Cerebellum (tissue), 4 donors: ENCODE measurements at places on chromosomes 2 and 18.

- no peak for DNase-seq
Measured at GRCh38 chr18:47680488-47680887, 250.0 kb downstream of the SMAD2 start.

- DNase-seq, result no peak
Measured at GRCh38 chr2:215755641-215756345, 257.6 kb downstream of the MREG start.

DNA sequence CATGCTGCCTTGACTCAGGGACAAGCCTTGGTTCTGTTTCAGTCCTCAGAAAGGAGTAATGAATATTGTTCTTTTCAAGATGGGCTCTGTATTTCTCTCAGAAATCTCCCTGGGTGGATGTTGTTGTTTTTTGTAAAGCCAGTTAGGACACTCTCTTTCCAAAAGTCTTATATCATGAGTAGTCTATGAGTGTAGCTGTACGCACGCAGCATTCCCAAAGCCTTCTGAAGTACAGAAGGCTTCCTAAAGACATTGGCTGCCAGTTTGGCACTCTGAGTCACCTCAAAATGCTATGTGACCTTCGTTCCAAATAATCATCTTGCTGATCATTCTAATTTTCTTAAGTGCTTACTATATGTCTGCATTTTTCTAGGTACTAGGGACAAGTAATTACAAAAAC, 16.7 kb upstream of the GTF2A1L start:
- no peak for DNase-seq

DNA sequence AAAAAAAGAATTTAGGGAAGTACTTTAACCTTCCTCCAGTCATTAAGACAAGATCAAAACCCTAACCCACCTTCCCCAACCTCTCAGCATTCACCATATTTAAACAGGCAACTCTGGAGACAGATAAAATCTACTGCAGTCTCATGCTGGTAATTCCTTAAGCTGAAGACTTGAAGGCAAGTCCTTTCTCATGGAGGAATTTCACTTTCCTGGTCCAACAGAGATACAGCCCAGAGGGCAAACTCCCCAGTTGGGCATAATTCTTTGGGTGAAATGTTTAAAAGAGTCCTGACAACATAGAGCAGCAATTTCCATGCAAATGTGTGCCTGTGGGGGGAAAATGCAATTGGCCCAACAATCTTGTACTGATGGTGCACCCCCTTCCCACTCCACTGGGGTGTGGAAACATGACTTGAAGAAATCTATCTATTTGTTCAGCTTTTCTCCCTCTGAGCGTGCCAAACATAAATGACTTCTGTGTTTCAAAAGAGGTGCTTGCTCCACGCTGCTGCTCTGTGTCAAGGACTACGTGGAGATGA, 131.8 kb upstream of the HNRNPA3 start:
- DNase-seq, result no peak

- DNase-seq, result no peak
Measured at GRCh38 chr2:674321-674985, 2.8 kb downstream of the TMEM18 start.

DNA sequence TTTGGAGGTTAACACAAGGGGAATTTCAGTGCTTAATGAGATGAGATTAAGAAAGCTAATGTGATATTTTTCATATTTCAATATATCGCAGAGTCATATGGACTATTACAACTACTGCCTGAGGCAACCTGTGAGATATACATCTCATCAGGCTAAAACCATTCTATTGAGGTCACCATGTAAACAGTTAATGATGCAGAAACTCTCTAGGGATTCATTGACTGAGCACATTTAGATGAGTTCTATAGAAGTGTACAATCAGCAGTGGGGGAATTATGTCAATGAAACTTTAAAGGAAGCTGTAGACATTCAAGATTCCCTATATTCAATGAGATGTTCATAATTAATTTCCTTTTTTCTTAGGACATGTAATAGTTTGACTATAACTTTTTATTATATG, 687.4 kb upstream of the SYT4 start:
- DNase-seq, result no peak

GRCh38 chr2:7665880-7666279, 748.7 kb downstream of the RNF144A start:
- DNase-seq, result no peak

DNA sequence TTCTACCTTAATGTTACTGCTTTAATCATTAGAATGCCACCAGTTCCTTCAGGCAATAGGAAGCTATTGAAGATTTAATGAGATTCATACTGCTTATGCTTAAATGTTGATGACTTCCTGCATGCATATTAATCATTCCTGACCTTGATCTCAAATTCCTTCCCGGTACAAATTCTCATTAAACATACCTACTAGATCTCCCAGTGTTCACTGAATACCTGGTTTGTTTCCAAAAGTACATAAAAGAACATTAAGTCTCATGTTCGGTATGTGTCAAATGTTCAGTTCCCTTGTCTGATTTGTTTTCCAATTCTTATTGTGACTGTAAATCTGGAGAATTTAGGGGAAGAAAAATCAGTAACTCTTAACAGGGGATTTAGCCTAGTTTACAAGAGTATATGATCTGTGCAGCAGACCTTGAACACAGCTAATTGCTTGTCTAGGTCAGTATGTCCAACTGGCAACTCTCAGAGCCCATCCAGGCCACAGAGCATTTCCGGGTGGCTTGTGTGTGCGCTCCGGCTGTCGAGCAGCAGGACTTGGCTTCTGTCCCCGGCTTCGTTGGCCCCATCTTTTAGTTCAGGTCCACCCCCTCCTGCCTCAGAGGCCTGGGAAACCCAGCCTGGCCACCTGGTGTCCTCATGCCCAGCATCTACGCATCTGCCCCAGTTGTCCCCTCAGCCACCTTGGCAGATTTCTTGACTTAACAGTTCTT, 13.1 kb downstream of the METAP1D start:
- DNase-seq, result peak; percentile 70

DNA sequence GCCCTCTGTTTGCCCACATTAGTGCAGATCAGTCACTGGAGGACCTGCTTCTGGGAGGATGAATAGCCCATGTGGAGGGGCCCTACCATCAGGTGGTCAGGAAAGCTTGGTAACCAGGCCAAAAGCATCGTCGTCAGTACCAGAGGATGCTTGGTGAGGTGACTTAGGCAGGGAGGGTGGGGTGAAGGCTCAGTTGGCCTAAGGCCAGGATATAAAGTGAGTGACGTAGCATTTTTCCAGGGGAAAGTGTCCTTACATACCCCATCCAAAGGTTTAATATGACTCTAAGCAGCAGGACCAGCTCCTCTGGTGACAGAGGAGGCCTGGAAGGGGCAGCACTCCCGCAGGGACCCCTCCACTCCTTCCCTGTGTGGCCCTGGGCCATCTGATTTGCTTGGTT, 27.7 kb upstream of the DNMT3A start:
- DNase-seq, result no peak

- DNase-seq, result no peak
Measured at GRCh38 chr2:182715121-182715891, 751 bp upstream of the DNAJC10 start.

- no peak for DNase-seq
Measured at GRCh38 chr18:52577795-52578194, 237.8 kb downstream of the DCC start.
